ENCODE measurements at places on chromosomes 1 and 21.

- DNase-seq: no peak
These were observed 43.4 kb downstream of the NMNAT2 start for GRCh38 chr1:183374825-183375224.

DNA sequence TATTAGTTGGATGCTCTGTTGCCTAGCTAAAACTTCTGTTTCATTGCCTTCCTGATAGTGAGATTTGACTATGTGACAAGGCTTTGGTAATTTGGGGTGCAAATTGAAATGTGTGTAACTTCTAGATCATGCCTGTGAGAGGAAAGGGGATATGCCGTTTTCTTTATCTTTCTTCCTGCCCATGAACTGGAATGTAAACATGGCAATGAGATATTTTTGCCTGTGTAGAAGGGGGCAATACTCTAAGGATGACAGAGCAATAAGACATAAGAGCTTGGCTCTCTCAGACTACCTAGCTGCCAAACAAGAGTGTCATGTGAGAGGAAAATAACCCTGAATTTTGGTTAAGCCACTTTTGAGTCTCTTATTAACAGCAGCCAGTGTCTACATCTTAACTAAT lies 49.7 kb downstream of the RAP1A start:
- no peak for DNase-seq

DNA sequence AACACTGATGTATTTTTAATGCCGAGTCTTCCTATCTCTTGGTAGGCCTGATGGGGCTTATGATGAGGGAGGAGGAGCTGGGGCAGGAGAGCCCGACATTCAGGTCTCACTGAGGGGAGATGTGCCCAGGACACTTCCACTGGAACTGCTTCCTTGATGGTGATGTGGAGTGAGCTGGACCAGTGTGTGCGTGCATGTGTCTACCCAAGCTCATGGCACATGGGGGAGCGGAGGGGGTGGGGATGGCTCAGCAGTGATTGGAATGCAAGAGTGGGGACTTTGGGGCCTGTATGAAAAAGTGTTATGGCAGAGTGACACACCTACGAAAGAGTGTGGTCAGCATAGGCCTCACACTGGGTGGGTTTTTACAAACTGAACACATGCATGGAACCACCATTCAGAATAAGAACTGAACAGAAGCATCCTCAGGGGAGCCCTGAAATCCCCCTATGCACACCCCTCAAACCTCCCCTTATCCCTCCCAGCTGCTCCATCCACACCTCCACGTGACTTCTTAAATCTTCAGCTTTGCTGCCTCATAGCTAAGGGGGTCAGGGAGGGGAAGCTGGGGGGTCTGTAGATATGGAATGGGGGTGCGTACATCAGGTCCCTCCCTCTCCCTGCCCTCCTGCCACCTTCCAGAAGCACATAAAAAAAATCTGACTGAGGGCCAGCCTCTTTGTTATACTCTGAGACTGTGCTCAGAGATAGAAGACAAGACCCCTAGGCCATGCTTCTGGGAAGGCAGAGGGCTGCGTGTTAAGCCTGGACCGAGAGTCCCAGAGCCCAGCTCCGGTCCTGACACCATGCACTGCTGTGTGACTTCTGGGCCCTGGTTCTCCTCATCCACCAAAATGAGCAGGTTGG lies 11.6 kb downstream of the IL6R start:
- DNase-seq: no peak

- no peak for DNase-seq
These were observed 52.0 kb downstream of the HLCS start for GRCh38 chr21:36914244-36915013.

GRCh38 chr1:1677718-1678580 lies 14.6 kb downstream of the SLC35E2B start:
- DNase-seq: no peak

- no peak for DNase-seq
These were observed 120.1 kb downstream of the PRDM2 start for GRCh38 chr1:13820055-13820454.

GRCh38 chr1:36696261-36696940 lies 213.7 kb upstream of the CSF3R start:
- no peak for DNase-seq

GRCh38 chr1:64906447-64906846 lies 59.9 kb downstream of the JAK1 start:
- DNase-seq: no peak

GRCh38 chr21:14722841-14723483 lies 176.8 kb upstream of the SAMSN1 start:
- no peak for DNase-seq

DNA sequence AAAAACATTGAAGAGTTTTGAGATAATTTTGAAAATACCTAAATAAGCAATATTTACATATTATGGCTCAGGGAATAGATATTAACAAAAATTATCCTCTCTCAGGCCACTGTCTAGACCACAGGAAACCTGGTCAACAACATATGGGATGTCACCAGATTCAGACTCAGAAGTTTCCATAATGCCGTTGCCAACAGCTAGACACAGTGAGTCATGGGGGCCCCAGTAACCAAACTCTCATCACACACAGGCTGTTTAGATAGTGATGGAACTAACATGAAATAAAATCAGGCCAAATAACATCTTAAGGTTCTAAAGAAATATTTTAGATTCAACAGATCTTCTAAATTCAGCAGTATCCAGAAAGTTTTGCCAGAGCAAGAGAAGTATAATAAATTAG lies 681.7 kb upstream of the ADAMTS5 start:
- DNase-seq: peak; percentile 41

GRCh38 chr1:115166531-115167091 lies 77.3 kb upstream of the TSPAN2 start:
- peak; percentile 44 for DNase-seq

GRCh38 chr1:53737648-53738204 lies 1.2 kb downstream of the GLIS1 start:
- DNase-seq: no peak

DNA sequence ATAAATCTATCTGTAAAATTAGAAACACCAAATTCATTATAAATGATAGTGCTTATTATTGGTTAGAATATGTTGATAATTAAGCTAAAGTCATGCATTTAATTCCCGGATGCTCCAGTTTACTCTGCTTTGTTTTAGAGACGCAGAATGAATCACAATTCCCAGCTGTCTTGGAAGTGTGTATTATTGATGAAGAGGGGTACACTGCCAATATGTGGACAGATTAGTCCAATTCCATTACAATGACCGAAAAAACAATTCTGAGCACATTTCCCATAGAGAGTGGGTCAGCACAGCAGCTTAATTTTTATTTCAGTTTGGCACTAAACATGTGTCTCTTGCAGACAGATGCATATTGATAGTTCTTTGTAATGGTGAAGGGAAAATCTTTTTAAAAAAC lies 146.7 kb downstream of the KCNT2 start:
- DNase-seq: no peak

DNA sequence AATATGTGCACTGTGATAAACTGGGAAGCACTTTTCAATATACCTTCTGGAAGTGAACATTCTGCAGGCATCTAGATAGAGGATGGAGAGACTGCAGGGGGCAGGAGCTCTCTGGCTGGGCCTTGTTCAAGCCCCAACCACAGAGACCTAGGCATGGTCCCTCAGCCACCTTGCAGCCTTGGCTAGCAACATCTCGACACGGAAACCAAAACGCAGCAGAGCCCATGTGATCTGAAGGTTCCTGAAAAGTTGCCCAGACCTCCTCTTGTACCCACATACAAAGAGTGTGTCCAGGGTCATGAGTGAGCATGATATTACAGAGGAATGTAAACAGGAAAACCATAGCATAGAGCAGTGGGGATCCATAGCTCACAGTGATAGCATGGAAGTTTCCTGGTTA lies 33.1 kb upstream of the SAMD11 start:
- DNase-seq: no peak

GRCh38 chr1:20400341-20401177 lies 85.5 kb downstream of the CAMK2N1 start:
- no peak for DNase-seq

DNA sequence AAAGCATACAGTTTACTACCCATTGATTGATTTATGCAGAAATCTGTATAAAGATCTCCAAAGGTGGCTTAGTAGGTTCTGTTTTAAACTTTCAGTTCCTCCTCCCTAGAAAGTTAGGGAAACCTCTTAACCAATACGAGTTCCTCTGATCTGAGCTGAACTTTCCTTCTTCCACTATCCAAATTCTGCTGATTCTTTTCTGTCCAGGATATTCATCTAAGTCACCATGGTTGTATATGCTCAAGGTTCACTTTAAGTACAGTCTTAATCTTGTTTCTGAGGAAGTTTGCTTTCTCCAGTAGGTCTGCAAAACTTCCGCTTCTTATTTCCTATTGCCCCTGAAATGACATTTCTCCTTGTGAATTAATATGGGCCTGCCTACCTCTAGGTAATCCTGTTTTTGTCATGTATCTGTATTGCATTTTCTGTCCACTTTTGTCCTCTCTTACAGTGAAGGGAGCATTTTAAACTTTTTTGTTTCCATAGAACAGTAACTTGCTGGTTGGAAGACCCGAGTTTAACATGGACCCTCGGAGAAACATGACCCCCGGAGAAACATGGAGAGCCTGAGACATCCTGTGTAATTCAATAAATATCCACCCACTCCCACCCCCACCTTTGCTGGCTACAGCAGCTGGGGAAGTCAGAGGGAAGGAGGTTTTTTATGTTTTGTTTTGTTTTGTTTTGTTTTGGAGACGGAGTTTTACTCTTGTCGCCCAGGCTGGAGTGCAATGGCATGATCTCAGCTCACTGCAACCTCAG lies 16.7 kb upstream of the TUT4 start:
- no peak for DNase-seq

DNA sequence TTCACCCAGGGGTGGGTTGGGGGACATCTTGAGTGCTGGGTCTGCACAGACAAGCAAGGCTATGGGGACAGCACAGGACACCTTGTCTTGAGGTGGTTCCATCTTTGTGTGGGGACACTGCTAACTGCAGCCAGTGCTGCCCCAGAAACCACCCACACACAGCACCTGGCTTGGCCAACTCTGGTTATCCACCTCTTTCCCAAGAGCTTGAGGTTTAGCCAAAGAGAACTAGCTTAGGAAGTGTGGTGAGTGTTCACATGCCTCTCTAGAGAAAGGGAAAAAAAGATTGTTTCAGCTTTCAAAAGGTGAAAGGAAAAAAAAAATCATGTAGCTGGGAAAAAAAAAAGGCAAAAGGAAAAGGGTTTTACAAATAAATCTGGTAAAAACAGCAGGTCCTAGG lies 32.4 kb downstream of the BCAR3 start:
- no peak for DNase-seq

GRCh38 chr1:94068999-94069918 lies 51.7 kb downstream of the ABCA4 start:
- DNase-seq: no peak

DNA sequence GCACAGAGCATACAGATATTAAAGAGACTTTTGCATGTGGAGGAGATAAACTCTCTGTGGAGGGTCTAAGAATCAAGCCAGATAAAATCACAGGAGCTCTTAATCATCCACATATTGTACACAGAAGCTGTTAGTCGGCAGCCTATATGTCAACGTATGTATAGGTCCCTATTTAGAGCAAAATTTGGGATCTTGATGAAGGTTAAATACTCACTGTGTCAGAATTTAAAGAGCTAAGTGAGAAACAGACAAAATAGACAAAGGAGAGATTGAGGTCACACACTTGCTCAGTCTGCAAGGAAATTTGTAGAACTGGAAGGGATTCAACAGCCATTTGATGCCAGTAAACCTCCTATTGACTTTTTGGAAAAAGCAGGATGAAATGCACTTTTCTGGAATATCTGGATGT lies 4.1 kb upstream of the IRF2BP2 start:
- no peak for DNase-seq

Data from fibroblast of skin of left biceps (primary cell).